CD4-positive, alpha-beta T cell treated with Interferon gamma for 1 hour (primary cell): ENCODE measurements at places on chromosomes 16 and 17.

GRCh38 chr17:81346908-81347349, 48.3 kb upstream of the BAHCC1 start:
- DNase-seq: no peak

DNA sequence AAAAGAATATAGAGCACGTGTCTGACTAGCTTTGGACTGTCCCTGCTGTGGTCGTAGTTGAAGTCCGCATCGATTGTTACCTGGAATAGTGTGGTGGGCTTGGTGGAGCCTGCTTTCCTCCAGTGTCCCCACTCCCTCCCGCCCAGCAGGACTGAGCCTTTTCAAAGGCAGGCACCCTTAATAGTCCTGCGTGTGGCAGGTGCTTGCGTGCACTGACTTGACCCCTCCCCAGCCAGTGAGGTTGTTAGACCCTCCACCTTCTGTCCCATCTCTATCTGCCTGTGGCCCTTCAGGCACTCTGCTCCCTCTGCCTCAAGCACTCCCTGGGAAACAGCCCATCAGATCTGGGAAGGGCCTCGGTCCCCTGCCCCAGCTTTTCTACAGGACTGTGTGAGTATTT, 36.6 kb downstream of the TMEM11 start:
- DNase-seq: no peak

- no peak for DNase-seq
Measured at GRCh38 chr17:55335625-55336024, 70.9 kb downstream of the HLF start.

- no peak for DNase-seq
Measured at GRCh38 chr16:66798161-66798560, 3.2 kb downstream of the TERB1 start.

- no peak for DNase-seq
Measured at GRCh38 chr16:17839272-17839671, 368.5 kb upstream of the XYLT1 start.
